ENCODE measurements at places on chromosomes 7 and 10.

- no peak for DNase-seq
Observed at GRCh38 chr10:123703195-123703790, 37.1 kb downstream of the GPR26 start.

- no peak for DNase-seq
Observed at GRCh38 chr10:91974960-91975359, 51.4 kb downstream of the BTAF1 start.

GRCh38 chr7:50304911-50305582, 531 bp downstream of the IKZF1 start:
- peak; percentile 52 for DNase-seq

DNA sequence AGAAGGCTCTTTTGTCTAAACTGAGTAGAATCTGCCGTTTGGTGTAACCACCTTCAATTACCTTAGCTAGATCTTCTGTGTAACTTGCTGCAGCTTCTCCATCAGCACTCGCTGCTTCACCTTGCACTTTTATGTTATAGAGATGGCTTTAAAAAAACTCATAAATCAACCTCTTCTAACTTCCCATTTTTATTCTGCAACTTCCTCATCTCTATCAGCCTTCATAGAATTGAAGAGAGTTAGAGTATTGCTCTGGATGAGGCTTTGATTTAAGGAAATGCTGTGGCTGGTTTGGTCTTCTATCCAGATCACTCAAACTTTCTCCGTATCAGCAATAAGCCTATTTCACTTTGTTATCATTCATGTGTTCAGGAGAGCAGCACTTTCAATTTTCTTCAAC, 1131.9 kb upstream of the CELF2 start:
- no peak for DNase-seq

- DNase-seq = no peak
Observed at GRCh38 chr7:22002726-22003125, 57.0 kb upstream of the CDCA7L start.

DNA sequence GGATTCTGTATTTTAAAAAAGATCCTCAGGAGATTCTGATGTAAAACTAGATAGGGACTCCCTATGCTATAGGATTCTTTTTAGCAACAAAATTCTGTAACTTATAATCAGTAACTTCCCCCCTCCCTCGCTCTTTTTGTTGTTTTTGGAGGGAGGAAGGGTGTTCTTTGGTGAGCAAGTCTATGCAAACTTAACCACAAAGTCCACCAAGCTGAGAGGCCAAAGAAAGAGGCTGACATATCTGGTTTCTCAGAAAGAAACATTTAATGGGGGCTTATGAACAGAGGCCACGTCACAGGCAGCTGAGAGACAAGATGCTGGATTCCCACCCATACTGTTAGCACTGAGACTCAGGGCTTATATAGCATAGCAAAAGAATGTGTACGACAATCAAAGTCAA, 14.3 kb upstream of the ABCB5 start:
- no peak for DNase-seq

DNA sequence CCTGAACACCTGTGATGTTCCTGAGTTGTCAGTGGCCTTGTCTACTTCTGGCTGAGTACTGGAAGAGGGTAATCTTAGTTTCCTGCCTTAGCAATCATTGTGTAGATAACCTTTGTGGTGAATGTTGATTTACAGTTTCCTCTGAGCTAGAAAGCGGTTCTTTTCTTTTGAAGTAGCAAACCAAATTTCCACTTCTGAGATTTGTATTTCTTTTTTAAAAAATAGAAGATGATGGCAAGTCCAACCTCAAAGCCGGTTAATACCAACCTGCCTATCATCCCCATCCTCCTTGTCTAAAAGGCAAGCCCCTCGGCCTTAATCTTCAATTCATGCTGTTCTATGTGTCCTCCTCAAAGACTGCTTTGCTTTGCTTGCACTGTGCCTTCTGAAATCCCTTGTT, 12.5 kb upstream of the PALS2 start:
- DNase-seq = no peak

DNA sequence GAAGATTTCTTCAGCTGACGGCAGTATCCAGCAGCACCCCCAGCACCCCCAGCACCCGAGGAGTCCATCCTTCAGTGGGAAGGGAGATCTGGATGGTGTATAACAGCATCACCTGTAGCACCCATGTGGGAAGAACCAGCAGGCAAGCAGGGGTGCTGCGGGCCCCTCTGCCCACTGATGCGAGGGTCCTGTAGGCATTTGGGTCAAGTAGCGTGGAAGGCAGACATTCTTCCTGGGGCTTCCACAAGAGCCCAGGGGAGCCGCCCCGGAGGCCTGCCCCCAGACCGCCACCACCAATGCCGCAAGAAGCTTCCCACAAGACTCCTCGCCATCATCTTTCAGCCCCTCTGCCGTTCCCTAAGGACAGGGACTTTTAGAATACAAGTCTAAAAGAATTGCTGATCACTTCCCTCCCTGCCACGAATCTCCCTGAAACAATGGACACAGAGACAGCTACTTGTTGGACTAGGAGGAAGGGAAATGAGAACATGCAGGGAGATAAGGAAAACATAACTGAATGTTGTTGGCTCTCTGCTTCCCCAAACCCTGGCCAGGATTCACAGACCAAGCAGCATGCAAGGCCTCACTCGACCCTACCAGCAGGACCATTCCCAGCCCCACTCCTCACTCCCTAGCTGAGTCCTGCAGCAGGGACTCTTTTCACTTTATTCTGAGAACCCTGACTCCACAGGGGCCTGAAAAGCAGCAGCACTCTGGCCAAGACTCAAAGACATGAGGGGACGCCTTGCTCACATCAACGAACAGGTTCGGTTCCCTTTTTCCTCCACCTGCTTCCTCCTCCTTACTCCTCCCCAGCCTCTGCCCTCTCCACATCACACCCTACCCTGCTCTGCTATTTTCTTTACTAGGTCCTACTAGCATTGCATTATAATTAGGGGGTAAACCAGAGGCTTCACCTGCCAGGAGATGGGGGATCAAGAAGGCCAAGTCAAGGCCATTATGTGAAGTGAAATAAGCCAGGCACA, 164.5 kb downstream of the HERPUD2 start:
- DNase-seq = no peak

- no peak for DNase-seq
Observed at GRCh38 chr10:132974249-132974796, 32.0 kb upstream of the CFAP46 start.

Data from stimulated activated CD4-positive, alpha-beta T cell treated with anti-CD3 and anti-CD28 coated beads, Interleukin-12 subunit alpha, Interleukin-12 subunit beta, amount 100 ng/mL, for 24 hours (primary cell).